ENCODE measurements at places on chromosomes 4 and X. TPM values are rescaled to one million over a fixed set of nuclear protein-coding genes. Genes with fewer than 3 reads are reported as not detected.

The QRFPR gene
- 1.5 TPM for polyA plus RNA-seq

The USP51 gene
- polyA plus RNA-seq = 13.9 TPM

The ATP2B3 gene
- polyA plus RNA-seq = 0.18 TPM

The FGF13 gene
- polyA plus RNA-seq = 29.3 TPM

The FREM3 gene
- 0.13 TPM for polyA plus RNA-seq

- no peak for DNase-seq
These were observed 305.1 kb upstream of the ANXA10 start for GRCh38 chr4:167787231-167787630.

DNA sequence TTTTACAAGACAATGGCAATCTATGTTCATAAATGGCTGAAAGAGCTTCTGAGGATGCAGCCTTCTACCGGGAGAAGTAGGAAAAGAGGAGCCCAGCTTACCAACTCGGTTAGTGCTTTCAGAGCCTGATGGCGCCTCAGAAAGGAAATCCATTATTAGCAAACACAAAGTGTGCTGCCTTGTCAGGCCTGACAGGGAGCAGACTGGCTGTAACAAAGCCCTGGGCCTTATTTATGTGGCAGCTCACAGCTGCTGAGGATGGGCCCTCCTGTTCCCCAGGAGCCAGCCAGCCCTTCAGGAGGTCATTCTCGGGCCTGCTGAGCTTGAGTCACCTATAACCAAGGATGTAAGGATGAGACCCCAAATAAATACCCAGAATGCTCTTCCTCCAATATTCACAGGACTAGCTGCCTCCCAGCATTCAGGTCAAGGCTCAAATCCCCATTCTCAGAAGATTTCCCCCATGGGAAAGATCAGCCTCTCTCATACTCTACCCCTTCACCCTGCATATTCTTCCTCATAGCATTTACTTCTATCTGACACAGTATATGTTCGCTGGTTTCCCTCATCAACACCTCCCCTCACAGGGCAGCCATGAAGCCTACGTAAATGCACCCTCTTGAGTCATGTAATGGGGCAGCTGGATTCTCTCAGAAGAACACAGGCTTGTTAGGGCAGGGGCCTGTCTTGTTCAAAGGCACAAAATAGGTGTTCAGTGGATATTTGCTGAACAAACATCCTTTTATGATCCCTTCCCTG, 227.0 kb upstream of the RASGEF1B start:
- DNase-seq = no peak

GRCh38 chr4:139921429-139922184, 232.4 kb downstream of the MAML3 start:
- DNase-seq = peak; percentile 39

- no peak for DNase-seq
These were observed 42.4 kb downstream of the WDR1 start for GRCh38 chr4:10074076-10074766.

- DNase-seq = no peak
These were observed 29.1 kb downstream of the FHL1 start for GRCh38 chrX:136176399-136176825.

DNA sequence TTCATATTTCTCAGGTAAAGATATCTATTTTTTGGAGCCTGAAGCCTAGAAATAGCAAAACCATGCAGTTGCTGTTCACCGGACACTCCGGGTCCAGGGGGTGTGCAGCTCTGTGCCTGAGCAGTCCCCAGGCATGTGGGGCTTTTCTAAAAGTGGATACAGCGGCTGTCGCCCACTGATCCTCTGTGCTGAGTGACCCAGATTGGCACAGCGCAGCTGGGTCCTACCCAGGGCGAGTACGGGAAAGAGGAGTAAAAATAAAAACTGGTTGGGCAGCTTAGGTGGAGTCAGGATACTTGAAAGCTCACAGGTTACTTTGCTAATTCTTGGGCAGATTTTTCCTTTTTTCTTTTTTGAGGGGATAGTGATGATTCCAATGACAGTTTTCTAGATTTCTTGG, 118.8 kb downstream of the UCHL1 start:
- DNase-seq = no peak

GRCh38 chrX:1598021-1598875, 6.8 kb downstream of the AKAP17A start:
- no peak for DNase-seq

- no peak for DNase-seq
These were observed 33.7 kb downstream of the DHRSX start for GRCh38 chrX:2466876-2467656.

DNA sequence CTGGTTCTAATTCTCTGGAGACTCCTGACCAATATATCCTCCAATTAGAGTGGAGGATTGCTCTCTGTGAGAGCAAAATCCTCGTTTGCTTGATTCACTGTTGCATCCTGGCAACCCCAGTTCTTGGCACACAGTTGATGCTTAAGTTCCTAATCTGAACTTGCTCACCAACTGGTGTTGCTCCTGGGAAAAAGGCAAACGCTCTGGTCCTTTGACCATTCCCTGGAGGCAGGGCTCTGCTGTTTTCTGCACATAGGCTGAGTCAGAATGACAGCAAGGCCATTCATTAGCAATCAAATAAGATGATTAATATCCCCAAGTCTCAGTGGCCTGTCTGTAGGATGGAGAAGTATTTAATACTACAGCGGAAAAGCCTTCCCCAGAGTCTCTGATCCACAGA, 172.7 kb upstream of the TBC1D9 start:
- no peak for DNase-seq

GRCh38 chr4:141387299-141387698, 166.6 kb downstream of the ZNF330 start:
- DNase-seq = no peak

DNA sequence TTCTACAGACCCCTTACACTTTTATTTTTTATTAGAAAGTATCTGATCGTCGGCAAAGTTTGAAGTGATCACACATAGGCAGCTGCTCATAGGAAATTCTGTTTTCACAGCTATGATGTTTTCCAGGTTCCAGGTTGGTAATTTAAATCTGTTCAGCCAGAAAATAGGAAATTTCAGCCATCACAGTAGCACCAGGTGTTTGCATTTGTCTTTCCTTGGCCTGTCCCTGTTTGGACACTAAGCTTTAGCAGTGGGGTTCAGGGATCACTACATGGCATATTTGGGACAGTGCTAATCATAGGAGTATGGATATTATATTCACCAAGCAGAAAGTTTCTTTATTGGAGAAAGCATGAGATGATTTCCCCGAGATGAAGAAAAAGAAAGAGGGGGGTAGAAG, 92.9 kb downstream of the ANK2 start:
- DNase-seq = no peak

DNA sequence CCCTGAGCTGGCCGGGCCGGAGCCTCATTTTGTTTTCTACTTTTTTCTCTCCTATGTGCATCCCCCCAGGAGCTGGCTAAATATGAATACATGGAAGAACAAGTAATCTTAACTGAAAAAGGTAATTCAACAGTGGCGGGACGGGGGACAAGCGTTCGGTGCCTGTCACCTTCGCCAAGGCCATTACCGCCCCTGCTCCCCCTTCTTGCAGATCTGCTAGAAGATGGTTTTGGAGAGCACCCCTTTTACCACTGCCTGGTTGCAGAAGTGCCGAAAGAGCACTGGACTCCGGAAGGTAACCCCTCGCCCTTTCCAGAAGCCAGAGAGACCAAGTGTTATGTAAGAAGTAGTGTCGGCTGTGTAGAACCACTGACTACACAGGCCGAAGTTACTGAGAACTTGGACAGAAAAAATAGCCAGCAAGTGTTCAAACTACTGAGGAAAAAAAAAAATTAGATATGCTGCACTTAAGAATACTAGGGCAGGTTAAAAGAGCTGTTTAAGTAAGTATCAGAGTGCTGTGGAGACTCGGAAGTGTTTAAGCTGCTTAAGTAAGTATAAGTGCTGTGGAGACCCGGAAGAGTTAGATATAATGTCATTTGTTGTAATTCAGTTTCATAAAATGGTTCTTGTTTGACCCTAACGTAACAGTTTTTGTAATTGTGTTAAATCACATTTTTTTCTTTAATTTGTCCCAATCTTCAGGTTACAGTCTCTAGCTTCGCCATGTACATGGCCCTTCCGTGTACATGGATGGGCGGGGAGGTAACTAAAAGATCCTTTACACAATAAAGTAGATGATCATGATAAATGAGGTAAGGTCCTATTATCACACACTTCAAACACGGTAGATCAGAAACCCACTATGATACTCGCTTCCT, 856 bp downstream of the SAT1 start:
- DNase-seq = no peak

GRCh38 chrX:65925592-65925991, 114.3 kb downstream of the VSIG4 start:
- no peak for DNase-seq

GRCh38 chr4:121885115-121885514, 14.8 kb upstream of the BBS7 start:
- no peak for DNase-seq

DNA sequence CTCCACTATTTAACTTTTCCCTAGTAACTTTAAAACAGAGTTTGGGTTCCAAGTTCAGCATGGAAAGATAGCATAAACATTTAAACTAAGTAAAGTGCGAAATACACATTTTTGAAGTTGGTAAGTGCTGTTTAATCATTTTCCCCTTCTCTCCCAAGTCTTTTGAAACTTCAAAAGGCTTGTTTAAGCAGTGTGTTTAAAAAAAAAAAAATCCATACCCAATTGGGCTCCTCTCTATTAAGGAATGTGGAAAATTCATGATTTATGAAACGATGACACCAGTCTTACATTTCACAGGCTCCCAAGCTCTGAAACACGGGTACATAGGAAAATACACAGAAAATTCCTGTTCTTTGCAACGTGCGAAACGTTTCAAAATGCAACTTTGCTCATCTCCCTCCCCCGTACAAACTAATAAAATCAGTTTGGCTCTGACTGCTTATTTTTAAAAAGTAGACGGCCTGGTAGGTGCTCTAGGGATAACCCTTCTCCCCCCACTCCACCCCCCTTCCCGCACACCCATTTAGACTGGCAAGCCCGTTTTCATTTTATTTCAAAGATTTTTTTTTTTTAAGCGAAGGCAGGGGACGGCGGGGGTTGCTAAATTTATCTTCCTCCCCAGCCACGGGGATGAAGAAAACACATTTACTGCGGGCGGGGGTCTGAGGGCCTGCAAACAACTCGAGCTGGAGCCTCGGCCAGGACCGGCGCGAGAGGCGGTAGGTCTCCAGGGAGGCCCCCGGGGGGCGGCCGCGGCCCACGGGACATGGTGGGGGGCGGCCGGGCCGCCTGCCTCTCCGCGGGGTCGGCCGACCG, 786 bp upstream of the ZFX start:
- DNase-seq = peak; percentile 50

- no peak for DNase-seq
These were observed 109.3 kb downstream of the HMX1 start for GRCh38 chr4:8762356-8762755.

- DNase-seq = no peak
These were observed 56.3 kb downstream of the ENOX2 start for GRCh38 chrX:130846746-130847145.

DNA sequence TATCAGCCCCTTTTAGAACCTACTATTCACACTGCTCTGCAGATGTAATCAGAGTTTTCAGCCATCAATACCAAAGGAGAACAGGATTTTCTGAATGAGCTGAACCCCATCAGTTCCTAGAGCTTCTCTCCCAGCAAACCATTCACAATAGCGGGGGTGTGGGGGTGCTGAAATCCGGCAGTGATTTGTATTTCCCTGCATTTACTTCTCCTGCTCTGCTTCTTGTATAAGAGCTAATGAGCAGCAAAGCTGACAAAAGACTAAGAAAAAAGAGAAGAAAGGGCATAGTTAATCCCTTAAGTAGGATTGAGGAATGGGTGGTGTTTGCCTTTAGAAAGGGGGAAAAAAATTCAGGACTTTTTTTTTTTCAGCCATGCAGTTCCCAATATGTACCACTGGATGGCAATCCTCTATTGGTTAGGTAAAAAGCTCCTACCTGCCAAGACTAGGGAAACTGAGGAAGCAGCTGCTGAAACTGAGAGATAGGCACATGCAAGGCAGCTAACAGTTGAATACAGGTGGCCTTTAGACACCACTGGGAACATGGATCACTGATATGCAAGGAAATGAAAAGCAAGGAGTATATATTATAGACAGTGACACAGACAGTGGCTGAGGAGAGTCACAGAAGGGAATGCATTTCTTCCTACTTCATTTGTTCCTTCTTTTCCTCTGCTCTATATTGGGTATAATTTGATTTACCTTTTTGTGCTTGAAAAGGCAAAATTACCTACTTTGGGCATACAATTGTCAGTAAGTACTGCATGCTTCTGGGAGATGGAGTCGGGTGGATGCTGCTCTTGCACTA, 217.9 kb downstream of the HS6ST2 start:
- no peak for DNase-seq

DNA sequence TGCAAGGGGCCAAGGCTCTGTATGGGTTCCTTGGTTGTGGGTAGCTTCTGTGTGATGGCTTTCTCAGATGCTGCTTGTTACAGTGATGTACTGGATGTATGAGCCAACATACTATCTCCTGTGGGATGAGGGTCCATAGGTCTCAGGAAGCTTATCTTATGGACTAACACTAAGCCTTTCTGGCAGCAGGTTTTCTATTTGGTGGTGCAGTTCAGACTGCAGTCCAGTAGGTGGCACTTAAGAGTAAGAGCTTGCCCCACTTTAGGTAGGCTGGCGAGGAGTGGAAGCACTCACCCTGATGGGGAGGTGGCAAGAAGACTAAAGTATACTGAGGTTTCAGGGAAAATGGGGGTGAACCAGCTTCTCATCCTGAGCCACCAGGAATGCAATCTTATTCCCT, 306.7 kb upstream of the MAOA start:
- no peak for DNase-seq

DNA sequence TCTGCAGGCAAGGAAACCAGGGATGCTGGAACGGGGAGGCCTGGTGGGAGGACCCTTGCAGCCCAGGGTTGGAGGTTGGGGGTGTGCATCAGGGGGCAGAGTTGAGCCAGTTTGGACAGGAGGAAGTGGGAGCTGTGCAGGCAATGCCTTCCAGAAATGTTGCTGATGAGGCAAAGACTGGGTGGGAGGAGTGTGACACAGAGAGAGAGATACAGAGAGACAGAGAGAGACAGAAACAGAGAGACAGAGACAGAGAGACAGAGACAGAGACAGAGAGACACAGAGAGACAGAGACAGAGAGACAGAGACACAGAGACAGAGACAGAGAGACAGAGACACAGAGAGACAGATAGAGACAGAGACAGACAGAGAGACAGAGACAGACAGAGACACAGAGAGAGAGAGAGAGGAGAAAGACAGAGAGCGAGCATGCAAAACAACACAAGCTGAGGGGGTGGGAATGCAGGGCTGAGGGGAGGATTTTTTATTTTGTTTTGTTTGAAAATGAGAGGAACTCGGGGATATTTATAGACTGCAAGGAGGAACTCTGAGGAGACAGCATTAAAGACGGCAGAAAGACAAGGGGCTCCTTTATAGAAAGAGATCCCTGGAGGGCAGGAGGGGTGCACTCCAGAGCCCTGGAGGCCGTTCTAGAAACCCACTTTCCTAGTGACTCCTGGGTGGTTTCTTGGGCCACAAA, 1.9 kb upstream of the HAUS3 start:
- DNase-seq = peak; percentile 38

DNA sequence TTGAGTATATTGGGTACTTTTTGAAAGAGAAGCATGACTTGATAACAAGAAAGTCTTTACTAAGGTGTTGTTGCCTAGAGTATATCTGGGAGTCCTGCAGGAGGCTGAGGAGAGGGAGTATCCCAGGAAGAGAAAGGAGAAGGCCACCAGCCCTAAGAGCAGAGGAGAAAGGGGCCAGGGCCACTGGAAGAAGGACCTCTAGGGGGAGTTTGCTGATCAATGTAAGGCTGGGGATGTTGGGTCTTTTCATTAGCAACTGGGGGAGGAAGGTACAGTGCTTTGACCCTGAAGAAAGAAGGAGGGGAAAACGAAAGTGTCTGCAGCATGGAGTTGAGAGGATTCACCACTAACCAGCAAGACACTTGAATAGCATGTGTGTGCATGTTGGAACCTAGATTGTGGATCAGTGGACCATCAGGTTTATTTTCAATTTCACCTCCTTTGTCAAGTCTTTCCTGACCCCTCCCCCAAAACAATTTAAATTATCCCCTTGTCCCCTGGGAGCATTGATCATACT, 4.5 kb downstream of the SMIM9 start:
- DNase-seq = no peak
